ENCODE measurements at places on chromosomes 1 and 21. TPM values are rescaled to one million over a fixed set of nuclear protein-coding genes. Genes with fewer than 3 reads are reported as not detected.
A peak's percentile ranks its signal among the peaks of the same experiment; 100 is the strongest.

DNA sequence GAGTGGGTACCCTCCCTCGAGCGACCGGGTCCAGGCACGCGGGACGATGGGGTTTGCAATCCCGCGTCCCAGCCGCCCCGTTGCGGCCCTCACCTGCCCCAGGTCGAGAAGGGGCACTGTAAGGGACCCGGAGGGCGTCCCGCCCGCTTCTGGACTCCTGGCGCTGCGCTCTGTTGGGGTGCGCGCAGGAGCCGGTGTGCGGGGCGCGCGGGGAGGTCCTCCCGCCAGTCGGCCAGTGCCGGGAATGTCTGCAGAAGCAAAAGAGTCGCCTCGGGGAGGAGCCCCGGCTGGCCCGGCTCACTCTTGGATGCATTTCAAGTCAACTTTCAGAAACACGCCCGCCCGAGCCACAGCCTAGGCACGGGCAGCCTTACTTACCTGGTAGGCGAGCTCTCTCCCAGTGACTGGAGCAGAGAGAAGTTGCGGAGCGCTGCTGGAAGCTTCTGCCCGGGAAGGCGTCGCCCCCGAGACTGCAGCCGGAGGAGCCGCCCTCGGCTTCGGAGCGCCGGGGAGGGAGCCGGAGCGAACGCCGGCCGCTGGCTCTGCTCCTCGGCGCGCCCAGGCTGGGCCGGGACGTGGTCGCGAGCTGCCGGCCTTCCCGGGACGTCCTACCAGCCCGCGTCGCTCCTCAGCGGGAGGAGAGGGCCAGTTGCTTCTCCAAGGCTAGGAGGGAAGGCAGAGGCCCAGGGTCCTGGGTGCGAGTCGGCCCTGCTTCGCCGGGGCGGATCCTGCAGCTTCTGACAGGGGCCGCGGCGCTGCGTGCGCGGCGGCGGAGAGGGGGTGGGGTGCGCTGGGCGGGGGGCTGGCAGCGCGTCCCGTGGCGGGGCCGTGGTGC, at the start of gene LMX1A:
TSS of gene LMX1A (minus strand) at position 739 of the 835 bp plus-strand sequence. CDS start 1,156 bp downstream, outside the sequence.
- DNase-seq, result no peak

- no peak for DNase-seq
These were observed 37.7 kb downstream of the COQ8A start for GRCh38 chr1:226977643-226978431.

DNA sequence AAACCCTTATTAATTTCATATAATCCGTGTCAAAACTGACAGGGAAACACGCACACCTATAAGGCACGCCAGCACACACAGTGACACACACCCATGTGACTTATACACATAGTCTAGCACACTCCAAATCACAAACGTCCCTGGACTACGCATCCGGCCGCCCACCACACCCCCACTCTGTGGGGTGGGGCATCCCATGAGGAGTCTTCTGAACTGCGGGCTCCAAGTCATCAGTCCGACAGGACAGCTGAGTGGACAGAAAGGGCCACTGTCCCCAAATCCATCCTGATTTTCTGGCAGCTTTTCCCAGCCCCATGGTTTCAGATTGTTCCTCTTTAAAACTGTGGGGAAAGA, 829 bp downstream of the PEA15 start:
- DNase-seq, result peak; percentile 25

GRCh38 chr1:232267092-232267836, 362.7 kb downstream of the SIPA1L2 start:
- DNase-seq, result no peak

GRCh38 chr1:33096363-33097005, 15.5 kb downstream of the AZIN2 start:
- no peak for DNase-seq

GRCh38 chr1:6105763-6106162, 60.1 kb downstream of the KCNAB2 start:
- no peak for DNase-seq

DNA sequence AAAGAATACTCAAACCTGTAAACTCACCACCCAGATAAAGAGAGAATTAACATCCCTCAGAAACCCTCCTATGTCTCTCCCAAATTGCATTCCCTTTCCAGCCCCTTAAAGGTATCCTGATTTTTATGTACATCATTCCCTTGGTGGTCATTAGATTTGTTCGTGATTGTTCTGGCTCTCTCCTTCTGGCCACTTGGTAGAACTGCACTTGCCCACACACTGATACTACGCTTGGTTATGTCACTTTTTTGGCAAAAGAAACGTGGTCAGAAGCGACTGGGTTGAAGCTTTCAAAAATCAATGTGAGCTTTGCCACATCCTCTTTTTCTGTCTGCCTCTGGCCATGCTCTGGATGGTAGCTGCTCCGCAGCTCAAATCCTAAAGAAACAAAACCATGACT, 76.3 kb downstream of the KRTAP19-8 start:
- no peak for DNase-seq

DNA sequence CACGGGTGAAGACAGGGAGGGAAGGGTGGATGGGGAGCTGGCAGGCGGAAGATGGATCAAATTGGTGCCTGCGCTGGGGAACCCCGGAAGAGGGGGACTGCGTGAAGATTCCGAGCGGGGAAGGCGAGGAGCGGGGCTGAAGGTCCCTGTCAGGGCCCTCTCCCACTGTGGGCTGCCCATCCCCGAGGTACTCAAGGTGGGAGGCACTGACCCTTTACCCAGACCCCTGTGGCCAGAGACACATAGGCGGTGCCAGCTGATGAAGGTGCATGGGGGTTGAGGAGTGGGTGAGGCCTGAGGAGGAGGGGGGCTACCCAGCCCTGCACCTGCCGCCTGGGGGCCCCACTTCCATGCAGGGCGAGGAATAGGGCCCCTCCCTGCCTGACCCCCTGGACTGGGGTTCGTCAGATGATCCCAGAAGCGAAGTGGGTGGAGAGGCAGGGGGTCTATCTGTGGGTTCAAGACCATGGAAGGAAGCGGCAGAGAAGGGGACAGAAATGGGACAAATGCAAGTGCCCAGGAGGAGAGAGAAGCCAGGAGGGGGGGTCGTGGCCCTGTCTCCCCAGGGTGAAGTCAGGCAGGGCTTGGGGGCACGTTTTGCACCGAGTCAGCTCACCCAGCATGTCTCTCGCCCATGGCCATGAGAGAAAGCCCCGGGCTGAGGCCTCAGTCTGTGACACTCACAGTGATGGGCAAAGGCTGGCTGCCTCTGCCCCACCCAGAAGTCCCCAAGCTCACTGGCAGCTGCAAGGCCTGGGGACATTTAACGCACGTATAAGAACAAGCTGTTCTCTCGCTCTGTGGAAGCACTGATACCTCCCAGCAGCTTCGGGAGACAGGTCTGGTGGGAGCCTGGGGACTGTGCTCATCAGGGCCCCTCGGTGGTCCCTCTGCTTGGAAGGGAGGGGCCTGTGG, 7.0 kb upstream of the MMEL1 start:
- no peak for DNase-seq

DNA sequence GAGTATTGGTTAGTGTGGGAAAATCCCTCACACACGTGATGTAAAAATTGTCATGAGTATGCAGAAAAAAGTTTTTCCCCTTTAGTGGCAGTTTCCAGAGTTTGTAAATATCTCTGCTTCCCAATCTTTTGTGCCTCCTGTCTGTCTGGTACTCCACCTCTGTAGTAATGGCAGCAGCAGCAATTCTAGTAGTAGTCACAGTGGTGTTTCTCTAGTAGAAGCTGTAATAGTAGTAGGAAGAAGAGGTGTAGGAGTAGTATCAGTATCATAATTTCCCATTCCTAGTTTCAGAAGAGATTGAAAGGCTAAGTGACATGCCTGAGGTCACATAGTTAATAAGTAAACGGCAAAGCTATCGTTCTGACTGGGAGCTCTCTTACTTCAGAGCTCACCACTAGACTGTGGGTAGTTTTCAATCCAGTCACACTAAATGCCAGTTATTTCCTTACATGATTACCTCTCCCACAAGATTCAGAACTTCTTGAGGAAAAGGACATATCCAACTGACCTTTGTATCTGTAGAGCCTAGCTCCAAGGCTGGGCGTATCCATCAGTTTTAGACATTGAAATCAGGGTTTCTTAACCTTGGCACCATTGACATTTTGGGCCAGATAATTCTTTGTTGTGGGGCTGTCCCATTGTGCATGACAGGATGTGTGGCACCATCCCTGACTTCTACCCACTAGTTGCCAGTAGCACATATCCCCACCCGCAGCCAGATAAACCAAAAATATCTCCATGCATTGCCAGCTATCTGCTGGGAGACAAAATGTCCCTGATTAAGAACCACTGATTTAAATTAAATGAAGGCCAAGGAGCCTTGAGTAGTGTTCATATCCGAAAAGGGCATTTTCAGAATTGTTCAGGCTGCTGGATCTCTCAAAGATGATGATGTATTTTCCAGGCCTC, 135.9 kb downstream of the FGGY start:
- DNase-seq, result no peak

DNA sequence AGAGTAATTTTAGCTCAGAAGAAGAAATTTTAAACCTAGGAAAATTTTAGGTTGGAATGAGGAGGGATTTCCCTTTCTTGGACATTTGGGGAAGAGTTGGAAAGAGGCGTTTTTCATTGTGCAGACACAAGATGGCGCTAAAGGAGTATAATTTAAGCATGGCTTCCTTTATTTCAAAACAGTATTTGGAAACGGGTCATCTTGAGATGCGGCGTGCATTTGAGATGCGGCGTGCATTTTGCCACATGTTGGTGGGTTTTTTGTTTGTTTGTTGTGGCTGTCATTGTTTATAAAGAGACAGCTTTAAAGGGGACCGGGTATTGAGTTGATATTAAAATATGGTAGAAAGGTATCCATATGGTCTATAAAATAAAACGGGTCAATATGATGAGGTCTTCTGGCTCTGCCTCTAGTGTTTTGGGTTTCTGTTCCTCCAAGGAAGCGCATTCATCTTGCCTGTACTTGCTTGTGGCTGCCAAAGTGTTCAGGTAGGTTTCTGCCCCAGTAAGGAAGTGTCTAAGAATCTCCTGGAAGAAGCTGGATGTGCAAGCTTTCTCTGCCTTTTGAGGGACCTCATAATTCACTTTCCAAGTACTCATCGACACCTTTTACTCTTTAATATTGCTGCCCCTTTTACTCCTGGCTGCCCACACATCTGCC, 210.3 kb downstream of the SLC35F3 start:
- DNase-seq, result peak; percentile 69

- DNase-seq, result no peak
These were observed 41.6 kb upstream of the NRDC start for GRCh38 chr1:51920130-51920529.

DNA sequence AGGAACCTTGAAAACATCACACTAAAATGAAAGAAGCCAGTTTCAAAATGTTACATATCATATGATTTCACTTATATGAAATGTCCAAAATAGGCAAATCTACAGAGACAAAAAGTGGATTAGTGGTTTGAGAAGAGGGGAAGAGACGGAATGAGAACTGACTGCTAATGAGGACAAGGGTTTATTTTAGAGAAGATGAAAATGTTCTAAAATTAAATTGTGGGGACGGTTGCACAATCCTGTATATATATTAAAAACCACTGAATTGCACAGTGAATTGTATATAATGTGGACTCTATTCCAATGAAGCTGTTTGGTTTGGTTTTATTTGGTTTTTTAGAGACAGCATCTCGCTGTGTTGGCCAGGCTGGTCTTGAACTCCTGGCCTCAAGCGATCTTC, 35.6 kb downstream of the PRPF38A start:
- DNase-seq, result no peak

- DNase-seq, result no peak
These were observed 34.2 kb downstream of the CAMK1G start for GRCh38 chr1:209617755-209618154.

GRCh38 chr1:156002188-156002911, 18.4 kb downstream of the SSR2 start:
- DNase-seq, result no peak

DNA sequence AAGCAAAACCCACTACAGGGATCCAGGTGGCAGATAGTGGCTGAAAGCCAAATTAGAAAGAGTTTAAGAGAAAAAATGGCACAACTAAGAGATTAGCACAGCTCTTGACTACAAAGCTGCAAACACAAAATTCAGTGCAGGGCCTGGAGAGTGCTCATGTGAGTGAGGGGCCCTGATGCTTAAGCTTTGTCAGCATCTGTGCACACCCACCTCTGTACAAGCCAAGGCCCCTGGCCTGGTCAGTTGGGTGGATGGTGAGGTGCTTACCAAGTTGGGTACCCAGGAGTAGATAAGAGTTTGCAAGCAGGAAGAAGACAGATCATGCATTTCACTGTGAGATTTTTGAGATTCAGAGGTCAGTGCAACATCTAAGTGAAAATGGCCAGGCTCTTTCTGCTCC, 62.7 kb upstream of the ATP1B1 start:
- no peak for DNase-seq

GRCh38 chr1:119291611-119292206, 76.9 kb upstream of the HAO2 start:
- DNase-seq, result no peak

The UQCRHL gene
- 7.9 TPM for total RNA-seq

The LCE2B gene
- not detected for total RNA-seq

The TNFRSF18 gene
- not detected for total RNA-seq

The FCRL3 gene
- total RNA-seq, result not detected

The TTC24 gene
- total RNA-seq, result not detected

The FBXO2 gene
- total RNA-seq, result 0.50 TPM
